ENCODE measurements at places on chromosomes 2 and 18.

- peak; percentile 63 for DNase-seq
Measured at GRCh38 chr2:178177066-178177679, 17.1 kb upstream of the OSBPL6 start.

DNA sequence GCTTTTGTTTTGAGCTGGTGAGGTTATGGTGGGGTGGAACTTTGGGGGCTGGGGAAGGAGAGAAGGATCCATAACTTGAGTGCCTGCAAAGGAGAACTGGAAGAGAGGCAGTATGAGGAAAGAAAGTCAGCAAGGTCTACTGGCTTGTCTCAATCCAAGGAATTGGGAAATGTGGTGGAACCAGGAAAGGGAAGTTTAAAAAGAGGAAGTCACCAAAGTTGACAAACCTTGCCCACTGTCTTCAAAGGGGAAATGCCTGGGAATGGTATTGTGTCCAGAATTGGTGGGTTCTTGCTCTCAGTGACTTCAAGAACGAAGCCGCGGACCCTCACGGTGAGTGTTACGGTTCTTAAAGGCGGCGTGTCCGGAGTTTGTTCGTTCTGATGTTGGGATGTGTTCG, 304.1 kb upstream of the FAM98A start:
- DNase-seq: no peak

- DNase-seq: no peak
Measured at GRCh38 chr2:237310515-237311114, 103.3 kb downstream of the COL6A3 start.

GRCh38 chr2:137771064-137771463, 193.2 kb upstream of the HNMT start:
- no peak for DNase-seq

GRCh38 chr2:78592491-78592890, 433.0 kb upstream of the REG3G start:
- DNase-seq: no peak

- no peak for DNase-seq
Measured at GRCh38 chr2:20512061-20512605, 65.3 kb downstream of the RHOB start.

DNA sequence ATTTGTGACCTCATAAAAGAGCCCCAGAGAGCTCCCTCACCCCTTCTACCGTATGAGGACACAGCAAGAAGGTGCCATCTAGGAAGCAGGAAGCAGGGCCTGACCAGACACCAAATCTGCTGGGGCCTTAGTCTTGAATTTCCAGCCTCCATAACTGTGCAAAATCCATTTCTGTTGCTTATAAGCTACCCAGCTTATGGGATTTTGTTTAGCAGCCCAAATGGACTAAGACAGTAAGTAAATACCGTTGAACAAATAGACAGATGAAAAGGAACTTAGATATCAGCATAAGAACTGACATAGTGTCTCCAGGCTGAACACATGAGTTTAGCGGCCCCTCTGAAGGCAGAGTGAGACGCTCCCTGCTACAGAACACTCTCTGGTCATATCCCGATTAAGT, 130.9 kb downstream of the UXS1 start:
- DNase-seq: no peak

DNA sequence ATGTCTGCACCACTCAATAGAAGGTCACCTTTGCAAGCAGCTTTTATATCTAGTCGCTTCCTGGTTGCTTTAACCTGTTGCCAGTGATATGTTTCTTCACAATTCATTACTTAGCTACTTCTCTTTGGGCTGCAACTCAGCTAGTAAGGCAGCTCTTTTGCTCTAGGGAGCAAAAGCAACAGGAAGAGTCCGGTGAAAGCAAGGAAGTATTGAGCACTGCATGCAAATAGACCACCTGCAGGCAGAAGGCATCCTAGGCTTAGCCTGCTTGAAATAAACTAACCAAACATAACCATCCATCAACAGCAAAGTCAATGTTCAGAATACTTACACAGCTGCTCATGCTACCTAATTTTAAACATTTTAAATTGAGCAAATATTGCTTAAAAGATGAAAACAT, 529.2 kb upstream of the LINC00305 start:
- DNase-seq: no peak

DNA sequence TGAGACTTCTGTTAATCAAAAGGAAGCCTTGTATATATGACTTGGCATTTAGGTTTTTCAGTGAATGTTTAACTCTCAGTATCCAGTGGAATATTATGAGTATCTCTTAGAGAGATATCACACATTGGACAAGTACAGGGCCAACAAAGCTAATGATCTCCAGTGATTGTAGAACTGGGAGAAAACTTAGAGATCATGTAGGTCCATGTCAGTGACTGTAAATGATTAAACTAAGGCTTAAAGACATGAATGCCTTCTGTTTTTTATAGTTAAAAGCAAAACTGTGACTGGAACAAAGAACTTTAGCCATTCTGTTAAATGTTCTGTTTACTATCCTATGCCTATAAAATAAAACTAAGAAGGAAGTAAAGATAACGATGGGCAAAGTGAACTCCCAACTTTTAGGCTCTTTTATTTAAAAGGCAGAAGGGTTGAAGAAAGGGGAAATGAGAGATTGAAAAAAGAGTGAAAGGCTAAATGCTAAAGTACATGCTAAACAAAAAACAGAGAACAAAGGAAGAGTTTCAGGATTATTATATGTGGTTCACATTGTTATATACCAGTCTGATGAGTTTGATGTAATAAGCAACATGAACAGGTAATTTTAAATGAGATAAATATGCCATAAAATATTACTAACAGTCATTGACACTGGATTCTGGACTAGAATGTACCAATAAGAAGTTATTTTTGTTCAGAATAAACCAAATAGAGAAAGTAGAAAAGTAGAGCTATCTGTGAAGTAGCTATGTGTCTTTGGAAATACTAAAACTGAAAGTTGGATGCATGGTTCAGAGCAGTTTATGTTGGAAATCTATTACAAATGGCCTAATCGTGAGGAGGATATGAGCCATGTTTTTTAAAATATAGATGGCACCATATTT, 37.1 kb upstream of the TNFRSF11A start:
- no peak for DNase-seq

GRCh38 chr18:65567372-65567771, 183.4 kb upstream of the CDH7 start:
- peak; percentile 15 for DNase-seq

GRCh38 chr2:218501665-218502064, 66.5 kb downstream of the USP37 start:
- DNase-seq: peak; percentile 59

DNA sequence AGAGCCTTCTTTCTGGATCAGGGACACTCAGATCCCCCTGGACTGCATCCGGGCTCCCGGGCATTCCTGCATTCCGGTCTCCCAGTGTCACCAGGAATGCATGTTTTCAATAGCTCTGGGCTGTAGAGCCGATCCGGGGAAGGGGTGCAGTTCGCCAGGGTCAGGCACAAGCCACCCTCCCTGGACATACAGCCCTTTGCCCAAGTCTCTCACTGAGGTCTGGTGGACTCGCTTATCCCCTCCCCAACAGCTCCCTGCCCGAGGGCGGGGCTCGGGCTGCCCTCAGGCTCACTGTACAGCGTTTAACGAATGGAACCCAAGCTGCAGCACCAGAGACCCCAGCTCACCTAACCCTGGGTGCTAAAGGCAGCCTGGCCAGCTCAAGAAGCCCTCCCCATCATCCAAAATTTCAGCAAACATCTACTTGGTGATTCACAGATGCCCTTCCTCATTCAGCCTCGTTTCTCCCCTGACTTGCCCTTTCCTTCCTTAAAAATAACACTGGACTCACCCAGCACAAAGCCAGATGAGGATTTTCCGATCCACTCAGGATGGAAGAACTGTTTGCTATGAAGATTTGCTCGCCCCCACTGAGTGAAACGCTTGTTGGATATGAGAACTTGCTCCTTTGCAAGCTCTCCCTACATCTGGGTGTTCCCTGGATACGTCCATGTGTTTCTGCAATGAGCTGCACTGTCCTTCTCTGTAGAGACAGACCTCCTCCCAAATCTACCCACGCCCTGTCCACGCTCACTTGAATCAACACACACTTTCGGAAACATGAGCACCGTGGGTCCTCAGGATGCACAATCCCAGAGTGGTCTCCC, 58.1 kb downstream of the PXDN start:
- peak; percentile 61 for DNase-seq

DNA sequence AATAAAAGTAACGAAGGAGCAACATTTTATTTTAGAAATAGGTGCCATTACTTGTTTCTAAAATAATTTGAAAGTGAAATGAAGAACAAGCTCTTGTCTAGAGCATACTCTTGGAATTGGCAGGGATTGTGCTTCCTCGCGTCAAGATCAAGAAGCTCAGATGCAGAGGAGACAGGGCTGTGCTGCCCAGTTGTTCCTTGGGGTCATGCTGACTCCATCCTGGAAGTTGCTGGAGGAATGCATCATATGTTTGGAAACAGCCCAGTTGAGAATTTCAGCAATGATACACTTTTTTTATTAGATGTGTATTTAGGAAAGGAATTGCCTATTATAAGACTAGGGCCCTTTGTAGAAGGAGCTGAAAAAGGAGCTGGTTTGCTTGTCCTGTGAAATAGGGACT, 17.2 kb downstream of the LTBP1 start:
- DNase-seq: peak; percentile 42

DNA sequence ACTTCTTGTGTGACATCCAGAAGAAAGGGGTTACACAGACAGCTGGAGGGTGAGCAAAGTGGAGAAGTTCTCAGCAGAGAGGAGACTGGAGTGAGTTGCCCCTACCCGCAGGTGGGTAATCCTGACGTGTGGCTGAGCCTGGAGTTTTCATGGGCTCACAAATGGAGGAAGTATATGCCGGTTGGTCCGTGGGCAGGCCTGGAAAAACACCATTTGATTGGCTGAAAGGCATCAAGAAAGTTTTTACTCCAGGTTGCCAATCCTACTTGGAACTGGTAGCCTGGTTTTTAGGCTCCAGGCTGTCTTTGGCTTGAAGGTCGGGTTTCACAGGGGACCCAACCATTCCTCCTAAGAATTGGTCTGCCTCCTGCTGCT, 1177.4 kb upstream of the LRRTM1 start:
- no peak for DNase-seq

DNA sequence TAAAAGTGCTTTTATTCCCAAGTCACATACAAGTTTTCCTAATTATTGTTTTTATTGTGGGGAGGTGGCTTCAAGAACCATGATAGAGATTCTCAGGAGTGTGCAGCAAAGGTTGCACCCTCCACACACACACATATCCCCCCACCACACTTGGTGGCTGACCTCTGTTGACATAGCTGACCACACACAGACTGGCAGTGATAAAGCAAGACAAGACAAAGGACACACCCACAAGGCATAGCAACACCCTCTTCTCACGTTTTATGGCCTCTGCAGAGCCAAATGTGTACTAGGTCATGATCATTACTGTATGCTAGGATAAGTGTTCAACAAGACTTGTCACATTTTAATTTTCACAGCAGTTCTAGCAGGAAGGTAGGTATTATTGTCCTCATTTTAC, 143.0 kb upstream of the EPC2 start:
- no peak for DNase-seq

GRCh38 chr2:14285812-14286211, 346.7 kb upstream of the LRATD1 start:
- no peak for DNase-seq

- no peak for DNase-seq
Measured at GRCh38 chr18:74512321-74513053, 16.3 kb downstream of the CNDP2 start.

DNA sequence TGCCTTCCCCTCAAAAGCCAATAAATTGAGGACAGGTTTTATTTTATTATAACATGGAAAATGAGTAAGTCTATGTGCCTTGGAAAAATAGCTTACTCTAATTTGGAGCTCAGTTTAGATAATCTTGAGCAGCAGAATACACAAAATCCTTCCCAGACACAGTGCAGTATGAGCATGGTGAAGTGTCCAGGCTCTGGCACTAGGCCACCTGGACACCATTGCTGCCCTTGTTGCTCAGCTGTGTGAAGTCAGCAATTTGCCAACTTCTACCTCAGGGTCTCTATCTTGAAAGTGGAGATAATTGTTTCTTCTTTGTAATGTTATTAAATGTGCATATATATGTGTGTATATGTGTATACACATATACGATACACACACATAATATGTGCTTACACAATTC, 104.9 kb upstream of the CAVIN2 start:
- no peak for DNase-seq

GRCh38 chr18:45980229-45980628, 13.1 kb upstream of the EPG5 start:
- no peak for DNase-seq

DNA sequence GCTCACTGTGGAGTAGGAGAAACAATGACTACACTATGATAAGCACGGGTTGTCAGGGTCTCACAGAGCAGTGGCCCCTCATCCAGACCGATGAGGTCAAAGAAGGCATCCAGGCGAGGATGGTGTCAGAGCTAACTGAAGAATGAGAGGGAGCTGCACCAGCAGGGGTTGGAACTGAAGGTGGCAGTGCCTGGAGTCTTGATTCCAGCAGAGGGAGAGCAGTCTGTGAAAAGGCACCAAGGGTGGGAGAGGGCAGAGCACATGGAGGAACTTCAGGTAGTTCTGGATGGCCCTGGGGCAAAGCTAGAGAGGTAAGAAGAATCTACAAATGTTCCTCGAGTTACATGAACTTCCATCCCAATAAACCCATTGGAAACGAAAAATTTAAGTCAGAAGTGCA, 12.6 kb downstream of the ELMOD3 start:
- DNase-seq: no peak

GRCh38 chr2:228615496-228615895, 434.0 kb upstream of the SPHKAP start:
- peak; percentile 29 for DNase-seq

DNA sequence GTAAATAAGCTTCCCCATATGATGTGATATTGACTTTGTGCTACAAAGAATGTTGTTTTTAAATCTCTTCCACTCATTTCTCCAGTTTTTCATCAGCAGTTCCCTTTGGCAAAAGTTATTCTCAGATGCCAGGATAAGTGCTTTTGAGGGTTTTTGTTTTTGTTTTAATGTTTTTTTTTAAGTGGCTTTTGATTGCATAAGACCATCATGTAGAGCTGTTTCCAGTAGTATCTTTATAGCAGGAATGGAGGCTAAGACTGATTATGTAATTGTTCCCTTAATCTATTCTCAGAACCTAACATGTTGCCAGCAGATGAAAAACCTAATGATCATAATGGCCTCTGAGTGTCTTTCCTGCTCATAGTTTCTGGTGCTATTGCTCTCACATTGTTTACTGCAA, 77.9 kb downstream of the CABLES1 start:
- DNase-seq: no peak

DNA sequence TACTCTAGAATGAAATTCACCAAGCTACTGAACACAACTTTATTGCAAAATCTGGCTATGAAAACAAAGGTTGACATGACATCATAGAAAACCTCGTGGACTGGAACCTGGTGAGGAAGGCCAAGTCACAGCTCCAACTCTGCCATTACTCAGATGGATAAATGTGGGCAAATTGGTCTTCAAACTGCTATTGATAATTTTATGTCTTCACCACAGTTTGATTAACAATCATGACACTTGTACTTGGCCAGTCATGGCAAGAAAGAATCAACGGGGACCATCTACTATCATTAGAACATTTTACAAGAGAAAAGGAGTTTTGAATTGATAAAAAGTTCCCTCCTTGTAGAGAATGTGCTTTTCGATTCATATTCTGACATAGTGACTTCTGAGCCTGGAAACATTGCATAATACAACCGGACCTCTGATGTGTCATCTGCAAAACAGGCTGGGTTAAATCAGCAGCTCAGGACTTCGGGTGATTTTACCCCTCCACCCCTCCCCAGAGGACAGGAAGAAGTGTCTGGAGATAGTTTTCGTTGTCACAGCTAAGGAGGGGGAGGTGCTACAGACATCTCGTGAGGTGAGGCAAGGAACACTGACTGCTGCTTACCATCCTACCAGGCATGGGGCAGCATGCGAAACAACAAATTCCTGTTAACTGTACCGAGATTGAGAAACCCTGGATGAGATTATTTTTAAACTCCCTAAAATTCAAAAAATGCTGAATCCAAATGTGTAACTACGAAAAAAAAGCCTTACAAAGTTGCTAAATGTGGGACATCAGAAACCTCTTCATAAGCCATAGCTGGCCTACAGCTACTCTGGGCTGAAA, 8.4 kb downstream of the L3MBTL4 start:
- peak; percentile 60 for DNase-seq
